ENCODE measurements at places on chromosomes 1 and 21.

- DNase-seq = peak; percentile 31
These were observed 26.2 kb upstream of the C1orf105 start for GRCh38 chr1:172394141-172394751.

DNA sequence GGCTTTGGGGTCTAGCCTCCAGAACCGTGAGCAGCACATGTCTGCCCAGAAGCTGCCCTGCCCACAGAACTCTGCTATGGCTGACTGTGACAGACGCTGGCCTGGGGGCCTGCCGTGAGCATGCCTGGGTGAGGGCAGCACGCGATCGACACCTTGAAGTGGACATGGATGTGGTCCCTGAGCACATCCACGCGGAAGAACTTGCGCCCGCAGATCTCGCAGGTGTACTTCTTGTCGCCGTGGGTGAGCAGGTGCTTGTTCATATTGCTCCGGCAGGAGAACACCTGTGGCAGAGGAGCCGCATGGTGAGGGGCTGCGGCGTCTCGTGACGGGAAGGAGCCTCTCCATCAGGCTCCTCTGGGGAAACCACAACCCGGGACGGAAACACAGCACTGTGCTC lies 56.0 kb downstream of the PRDM15 start:
- no peak for DNase-seq

DNA sequence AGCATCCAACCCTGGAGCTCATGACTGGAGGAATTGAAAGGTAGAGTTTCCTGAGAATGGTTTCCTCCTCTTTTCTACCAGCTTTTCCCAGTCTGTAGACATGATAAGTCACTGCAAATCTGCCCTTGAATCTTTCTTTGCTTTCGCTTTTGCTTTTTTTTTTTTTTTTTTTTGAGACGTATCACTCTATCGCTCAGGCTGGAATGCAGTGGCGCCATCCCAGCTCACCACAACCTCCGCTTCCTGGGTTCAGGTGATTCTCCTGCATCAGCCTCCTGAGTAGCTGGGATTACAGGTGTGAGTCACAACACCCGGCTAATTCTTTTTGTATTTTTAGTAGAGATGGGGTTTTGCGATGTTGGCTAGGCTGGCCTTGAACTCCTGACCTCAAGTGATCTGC lies 1.7 kb upstream of the LCA5L start:
- no peak for DNase-seq

DNA sequence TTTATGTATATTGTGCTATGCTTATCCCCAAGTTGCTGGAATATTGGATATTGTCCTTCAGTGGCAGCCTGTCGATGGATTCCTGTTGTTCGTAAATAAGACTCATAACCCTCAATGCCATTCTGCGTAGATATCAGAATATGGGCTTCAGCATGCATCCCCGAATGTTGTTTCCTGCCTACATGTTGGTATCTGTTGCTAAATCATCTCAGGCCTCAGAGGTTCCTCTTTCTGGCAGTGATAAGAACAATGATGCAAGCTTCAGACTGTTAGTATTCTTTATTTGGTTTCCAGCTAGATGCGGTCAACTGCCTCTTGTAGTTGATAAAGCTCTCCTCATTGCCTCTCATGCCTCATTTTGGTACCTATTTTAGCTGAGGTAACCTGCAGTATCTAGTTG lies 2082.6 kb downstream of the MRPL39 start:
- DNase-seq = no peak

- DNase-seq = no peak
These were observed 7.4 kb upstream of the TIAM1 start for GRCh38 chr21:31351438-31351837.

- DNase-seq = no peak
These were observed 32.1 kb upstream of the LRIG2 start for GRCh38 chr1:113040718-113041412.

DNA sequence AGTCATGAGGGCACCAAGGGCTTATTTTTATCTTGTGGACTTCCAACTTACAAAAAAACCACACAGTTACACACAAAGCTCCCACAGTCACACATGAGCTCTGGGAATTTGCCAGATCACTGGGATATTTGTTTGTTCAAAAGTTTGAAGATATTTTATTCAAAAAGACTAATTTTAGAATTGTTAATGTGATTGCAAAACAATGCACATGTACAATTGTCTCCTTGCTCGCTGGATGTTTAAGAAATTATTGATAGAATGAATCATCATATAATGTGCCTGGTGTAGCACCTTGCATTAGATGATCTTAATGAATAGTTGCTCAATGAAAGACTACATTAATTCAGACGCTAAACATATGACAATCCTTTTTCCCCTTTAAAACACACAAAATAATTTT lies 570.3 kb downstream of the LMO4 start:
- no peak for DNase-seq

DNA sequence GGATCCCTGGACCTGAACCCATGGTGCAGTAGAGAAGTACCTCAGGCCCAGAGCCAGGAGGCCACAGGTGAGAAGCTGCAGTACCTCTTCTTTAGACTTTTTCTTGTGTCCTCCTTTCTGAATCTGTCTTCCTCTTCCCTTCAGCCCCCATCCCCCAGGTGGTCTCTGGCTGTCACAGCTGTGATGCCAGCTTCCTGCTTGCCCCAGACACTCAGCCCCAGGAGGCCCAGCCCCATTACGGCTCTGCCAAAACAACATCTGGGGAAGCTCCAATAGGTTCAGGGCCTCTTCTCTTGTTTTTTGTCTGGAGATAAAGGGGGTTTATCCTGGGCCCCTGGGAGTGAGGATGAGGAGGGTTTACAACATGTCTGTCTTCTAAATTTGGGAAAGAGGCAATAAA lies 9.5 kb upstream of the BTG2 start:
- no peak for DNase-seq

- no peak for DNase-seq
These were observed 32.2 kb upstream of the LRRC7 start for GRCh38 chr1:69535490-69535889.

DNA sequence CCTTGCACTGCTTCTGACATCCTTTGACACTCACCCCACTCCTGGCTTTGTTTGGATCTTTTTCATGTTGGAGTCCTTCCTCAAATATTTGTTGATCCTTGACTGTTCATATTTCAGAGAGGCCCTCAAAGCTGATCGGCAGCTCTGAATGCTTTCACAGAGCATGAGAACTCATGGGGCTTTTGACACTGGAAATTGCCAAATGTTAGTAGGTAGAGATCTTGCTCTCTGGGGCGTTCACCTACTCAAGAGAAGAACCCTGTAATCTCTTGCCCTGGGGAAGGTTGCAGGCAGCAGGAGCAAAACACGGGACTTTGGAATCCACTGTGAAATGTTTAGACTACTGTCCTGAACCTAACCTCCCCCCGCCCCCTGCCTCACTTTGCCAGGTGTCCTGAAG lies 67.4 kb upstream of the STUM start:
- DNase-seq = no peak

GRCh38 chr1:33018112-33018511 lies 18.6 kb downstream of the AK2 start:
- no peak for DNase-seq

- DNase-seq = peak; percentile 62
These were observed 5.3 kb upstream of the TUFT1 start for GRCh38 chr1:151534662-151535278.

DNA sequence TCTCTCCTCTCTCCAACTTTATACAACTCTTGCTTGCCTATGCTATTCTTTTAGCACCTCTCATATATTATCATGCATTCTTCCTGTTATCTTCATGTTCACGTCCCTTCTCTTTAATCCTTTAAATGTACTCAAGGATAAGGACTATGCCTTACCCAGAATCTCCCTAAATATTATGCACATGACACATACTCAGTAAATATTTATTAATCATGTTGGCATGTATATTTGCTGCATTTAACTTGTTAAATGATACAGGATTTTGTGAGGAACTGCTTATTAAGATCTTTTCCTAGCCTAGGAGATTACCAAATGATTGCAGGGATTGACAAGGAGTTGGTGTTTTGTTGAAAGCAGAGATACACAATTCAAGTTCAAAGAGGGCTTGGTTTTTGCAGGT lies 109.4 kb downstream of the RGS2 start:
- DNase-seq = no peak

DNA sequence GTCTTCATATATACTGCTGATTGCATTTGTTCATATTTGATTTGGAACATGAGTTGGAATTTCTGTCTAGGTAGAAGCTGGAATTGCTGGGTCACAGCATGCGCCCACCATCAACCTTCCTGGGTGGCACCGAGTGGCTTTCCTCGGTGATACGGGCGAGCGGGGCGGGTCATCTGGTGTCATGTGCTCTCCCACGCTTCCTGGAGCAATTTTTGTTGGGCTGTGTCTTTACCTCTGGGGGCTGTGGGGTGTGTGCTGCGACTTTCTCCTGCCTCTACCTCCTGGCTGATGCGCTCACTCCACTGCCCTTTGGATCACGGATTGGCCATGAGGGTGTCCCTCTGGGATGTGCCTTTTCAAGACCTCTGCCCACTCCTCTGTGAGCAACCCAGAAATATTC lies 108.7 kb upstream of the COL6A1 start:
- DNase-seq = no peak

- no peak for DNase-seq
These were observed 2.6 kb upstream of the TAGLN2 start for GRCh38 chr1:159927849-159928431.

- no peak for DNase-seq
These were observed 70.3 kb upstream of the KCNK1 start for GRCh38 chr1:233543338-233544255.

GRCh38 chr1:119324198-119324597 lies 44.4 kb upstream of the HAO2 start:
- no peak for DNase-seq

DNA sequence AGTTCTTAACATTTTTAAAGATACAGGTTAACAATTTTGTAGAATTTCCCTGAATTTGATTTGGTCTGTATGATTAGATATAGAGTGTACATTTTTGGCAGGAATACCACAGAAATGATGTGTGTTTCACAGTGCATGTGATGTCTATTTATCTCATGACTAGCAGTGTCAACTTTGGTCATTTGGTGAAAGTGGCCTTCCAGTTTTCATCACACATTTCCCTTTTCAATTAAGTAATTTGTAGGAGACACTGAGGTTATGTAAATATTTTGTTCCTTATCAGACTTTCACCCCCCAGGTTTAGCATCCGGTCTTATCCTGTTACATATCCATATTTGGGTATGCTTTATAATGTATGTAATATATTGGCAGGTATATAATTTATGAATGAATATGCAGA lies 41.8 kb downstream of the MAP3K7CL start:
- no peak for DNase-seq

DNA sequence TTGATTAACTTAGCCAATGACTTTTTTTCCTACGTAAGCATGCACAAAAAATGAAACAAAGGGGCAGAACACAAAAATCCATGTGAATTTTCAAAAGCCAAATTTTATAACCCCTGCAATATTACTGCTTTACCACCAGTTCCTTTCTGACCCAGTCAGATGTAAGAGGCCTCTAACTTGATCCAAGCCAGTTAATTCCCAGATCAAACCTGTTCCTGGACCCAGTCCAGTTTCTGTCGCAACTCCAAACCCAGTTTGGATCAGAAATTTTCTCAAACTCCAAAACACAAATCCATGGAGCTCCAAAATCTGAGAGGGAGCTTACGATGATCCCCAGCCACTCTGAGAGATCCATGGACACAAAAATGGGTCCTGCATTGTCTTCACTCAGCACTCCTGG lies 7.8 kb upstream of the ZYG11A start:
- no peak for DNase-seq

DNA sequence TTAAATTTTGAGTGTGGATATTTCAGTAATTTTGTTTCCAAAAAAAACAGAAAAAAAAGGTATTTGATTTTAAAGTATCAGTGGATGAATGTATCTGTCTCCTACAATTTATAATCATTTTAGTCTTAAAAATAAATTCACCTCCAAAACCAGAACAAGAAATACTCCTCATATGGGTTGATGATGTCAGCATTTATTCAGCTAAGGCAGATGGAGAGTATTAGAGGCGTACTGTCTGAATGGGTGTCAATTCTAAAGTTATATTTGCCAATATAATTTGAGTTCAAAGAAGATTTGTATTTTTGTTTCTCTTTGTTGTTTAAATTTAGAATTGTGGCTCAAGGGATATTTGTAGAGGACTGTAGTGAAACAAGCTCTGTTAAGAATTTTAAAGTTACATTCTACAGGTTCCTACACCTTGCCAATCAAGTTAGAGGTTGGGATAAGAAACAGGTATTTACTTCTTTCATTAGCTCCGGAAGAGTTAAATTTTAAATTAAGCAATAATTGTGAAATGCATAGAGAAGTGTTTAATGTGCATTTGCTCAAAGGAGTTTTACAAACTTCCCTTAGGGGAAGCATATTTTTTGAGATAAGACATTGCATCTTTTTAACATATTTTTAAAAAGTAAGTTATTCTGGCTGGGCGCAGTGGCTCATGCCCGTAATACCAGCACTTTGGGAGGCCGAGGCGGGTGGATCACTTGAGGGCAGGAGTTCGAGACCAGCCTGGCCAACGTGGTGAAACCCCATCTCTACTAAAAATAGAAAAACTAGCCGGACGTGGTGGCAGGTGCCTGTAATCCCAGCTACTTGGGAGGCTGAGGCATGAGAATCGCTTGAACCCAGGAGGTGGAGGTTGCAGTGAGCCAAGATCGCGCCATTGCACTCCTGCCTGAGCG lies 1.2 kb downstream of the PLA2G4A start:
- DNase-seq = no peak

- DNase-seq = no peak
These were observed 4.6 kb upstream of the FAM167B start for GRCh38 chr1:32242341-32242851.

DNA sequence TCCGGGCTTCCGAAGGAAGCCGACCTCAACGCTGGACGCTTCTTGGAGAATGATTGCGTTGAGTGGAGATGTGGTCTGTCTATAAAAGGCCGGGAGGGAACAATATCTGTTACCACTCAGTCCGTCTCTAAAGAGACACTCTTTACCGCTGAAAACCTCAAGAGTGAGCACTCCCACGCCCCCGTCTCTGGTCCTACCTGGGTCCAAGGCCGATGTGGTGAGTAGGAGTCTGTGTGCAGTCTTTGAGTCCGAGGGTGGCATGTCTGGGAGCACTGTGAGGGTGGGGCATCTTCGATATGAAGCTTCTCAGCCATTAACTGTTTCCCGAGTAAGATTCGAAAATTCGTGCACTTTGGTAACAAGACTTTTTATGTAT lies 576 bp downstream of the ZFP69 start:
- no peak for DNase-seq

- no peak for DNase-seq
These were observed 56.9 kb downstream of the COL18A1 start for GRCh38 chr21:45461806-45462341.

DNA sequence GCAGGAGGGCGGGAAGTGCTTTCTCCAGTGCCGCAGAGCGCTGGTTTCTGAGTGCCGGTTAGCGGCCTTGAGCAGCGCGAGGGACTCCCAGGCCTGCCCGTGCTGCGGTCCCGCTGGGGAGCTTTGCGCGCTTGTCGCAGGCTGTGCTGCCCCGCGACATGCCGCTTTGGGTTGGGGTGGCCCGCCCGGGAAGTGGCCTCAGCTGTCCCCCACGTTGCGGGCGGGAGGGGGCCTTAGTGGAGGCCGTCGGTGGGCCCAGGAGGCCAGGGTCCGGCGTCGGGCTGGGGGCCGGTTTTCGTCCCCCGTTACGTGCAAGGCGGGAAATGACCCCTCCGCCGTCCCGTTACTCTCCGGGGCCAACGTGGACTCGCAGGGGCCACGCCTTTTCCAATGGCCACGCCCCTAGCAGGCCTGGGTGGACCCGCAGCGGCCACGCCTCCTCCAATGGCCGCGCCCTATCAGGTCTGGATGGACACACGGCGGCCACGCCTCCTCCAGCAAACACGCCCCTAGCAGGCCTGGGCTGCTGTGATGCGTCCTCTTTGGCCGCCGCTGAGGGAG lies 977 bp upstream of the C1orf174 start:
- peak; percentile 58 for DNase-seq

- no peak for DNase-seq
These were observed 181.9 kb downstream of the C1orf94 start for GRCh38 chr1:34358636-34359035.

Data from stimulated activated CD4-positive, alpha-beta T cell treated with anti-CD3 and anti-CD28 coated beads, Interleukin-15, amount 100 ng/mL, for 1 hour (primary cell).